ENCODE measurements at places on chromosomes 12 and 14. TPM values are rescaled to one million over a fixed set of nuclear protein-coding genes. Genes with fewer than 3 reads are reported as not detected.

EAPP gene
- total RNA-seq, result 36.8 TPM

CNTN1 gene
- total RNA-seq, result 25.2 TPM

CISTR gene
- not detected for total RNA-seq

ADAMTS20 gene
- 1.2 TPM for total RNA-seq

SERPINA5 gene
- total RNA-seq, result 4.9 TPM

LBHD2 gene
- not detected for total RNA-seq

RNF212B gene
- total RNA-seq, result not detected

SLCO1B1 gene
- total RNA-seq, result not detected

RECQL gene
- total RNA-seq, result 36.1 TPM

ZC3H10 gene
- 12.1 TPM for total RNA-seq

RESF1 gene
- total RNA-seq, result 135 TPM

PPP4R4 gene
- total RNA-seq, result 1.9 TPM

ACRBP gene
- 3.9 TPM for total RNA-seq

ERBB3 gene
- total RNA-seq, result 76.5 TPM

CYP27B1 gene
- 2.2 TPM for total RNA-seq

GRCh38 chr12:104699489-104700190 lies 242.9 kb downstream of the CHST11 start:
- no peak overlapping the region for H3K27ac ChIP-seq
- H3K4me1 ChIP-seq, result peaks cover 23% of the 10 kb centered on the region
- DNase-seq, result no peak
- H3K36me3 ChIP-seq, result peaks cover 5% of the 10 kb centered on the region
- no peak overlapping the region for H3K4me3 ChIP-seq

- H3K4me3 ChIP-seq, result no peak overlapping the region
- H3K27ac ChIP-seq, result no peak overlapping the region
- H3K4me1 ChIP-seq, result peaks cover 2% of the 10 kb centered on the region
- no peaks in the 10 kb centered on the region for H3K36me3 ChIP-seq
- DNase-seq, result no peak
These were observed 41.3 kb upstream of the TMTC2 start for GRCh38 chr12:82645414-82645813.

GRCh38 chr12:48824905-48825304 lies 6.6 kb downstream of the CACNB3 start:
- H3K27ac ChIP-seq, result no peak overlapping the region
- peaks cover 2% of the 10 kb centered on the region for H3K4me1 ChIP-seq
- H3K36me3 ChIP-seq, result peaks cover 14% of the 10 kb centered on the region
- DNase-seq, result no peak
- no peak overlapping the region for H3K4me3 ChIP-seq

DNA sequence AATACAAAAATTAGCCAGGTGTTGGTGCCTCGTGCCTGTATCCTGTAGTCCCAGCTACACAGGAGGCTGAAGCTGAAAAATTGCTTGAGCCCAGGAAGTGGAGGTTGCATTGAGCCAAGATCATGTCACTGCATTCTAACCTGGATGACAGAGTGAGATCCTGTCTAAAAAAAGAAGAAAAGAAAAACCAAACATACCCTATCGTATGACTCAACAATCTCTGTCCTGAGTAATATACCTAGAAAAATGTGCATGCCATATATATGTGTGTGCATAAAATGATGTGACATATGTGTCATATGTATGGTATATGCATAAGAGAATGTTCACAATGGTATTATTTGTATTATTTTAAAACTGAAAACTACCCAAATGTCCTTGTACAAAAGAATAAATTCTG lies 261.5 kb upstream of the CLEC14A start:
- H3K4me1 ChIP-seq, result no peaks in the 10 kb centered on the region
- H3K36me3 ChIP-seq, result no peaks in the 10 kb centered on the region
- no peaks in the 10 kb centered on the region for H3K27me3 ChIP-seq

GRCh38 chr14:59788176-59788575 lies 82.4 kb downstream of the RTN1 start:
- H3K27ac ChIP-seq, result no peak overlapping the region
- peaks cover 5% of the 10 kb centered on the region for H3K4me1 ChIP-seq
- no peaks in the 10 kb centered on the region for H3K36me3 ChIP-seq

GRCh38 chr12:53174881-53175491 lies 5.5 kb upstream of the ZNF740 start:
- DNase-seq, result no peak
- no peak overlapping the region for H3K27ac ChIP-seq

- H3K4me1 ChIP-seq, result no peaks in the 10 kb centered on the region
- peaks cover 3% of the 10 kb centered on the region for H3K27me3 ChIP-seq
- no peak for DNase-seq
- H3K27ac ChIP-seq, result no peak overlapping the region
- H3K36me3 ChIP-seq, result no peaks in the 10 kb centered on the region
These were observed 52.2 kb upstream of the DIO3 start for GRCh38 chr14:101508948-101509729.

GRCh38 chr14:23209651-23210423 lies 26.4 kb upstream of the SLC7A8 start:
- H3K27ac ChIP-seq, result no peak overlapping the region
- peaks cover 3% of the 10 kb centered on the region for H3K27me3 ChIP-seq
- H3K36me3 ChIP-seq, result no peaks in the 10 kb centered on the region

DNA sequence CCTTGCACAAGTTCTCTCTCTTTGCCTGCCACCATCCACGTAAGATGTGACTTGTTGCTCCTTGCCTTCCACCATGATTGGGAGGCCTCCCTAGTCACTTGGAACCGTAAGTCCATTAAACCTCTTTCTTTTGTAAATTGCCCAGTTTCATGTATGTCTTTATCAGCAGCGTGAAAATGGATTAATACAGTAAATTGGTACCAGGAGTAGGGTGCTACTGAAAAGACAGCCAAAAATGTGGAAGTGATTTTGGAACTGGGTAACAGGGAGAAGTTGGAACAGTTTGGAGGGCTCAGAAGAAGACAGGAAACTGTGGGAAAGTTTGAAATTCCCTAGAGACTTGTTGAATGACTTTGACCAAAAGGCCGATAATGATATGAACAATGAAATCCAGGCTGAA lies 27.9 kb downstream of the STYK1 start:
- no peaks in the 10 kb centered on the region for H3K4me1 ChIP-seq
- no peaks in the 10 kb centered on the region for H3K27me3 ChIP-seq
- peaks cover 19% of the 10 kb centered on the region for H3K36me3 ChIP-seq
- H3K4me3 ChIP-seq, result no peak overlapping the region
- no peak overlapping the region for H3K27ac ChIP-seq

DNA sequence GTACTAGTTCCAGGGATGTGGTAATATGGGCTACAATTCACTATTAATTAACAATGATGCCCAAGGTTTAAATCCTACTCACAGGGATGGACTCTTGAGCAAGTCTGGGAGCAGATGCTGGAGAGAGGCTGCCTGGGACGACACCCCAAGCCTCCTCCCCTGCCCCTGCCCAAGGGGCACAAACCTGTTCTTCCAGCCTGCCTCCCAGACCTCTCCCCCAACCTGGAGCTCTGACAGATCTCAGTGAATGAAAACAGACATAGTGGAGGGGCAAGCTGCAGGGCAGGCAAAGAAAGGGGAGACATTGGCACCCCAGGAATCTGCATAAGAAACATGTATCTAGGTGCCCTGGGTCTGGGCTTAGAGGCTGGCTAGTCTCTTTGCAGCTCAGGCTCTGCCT lies 5.8 kb downstream of the KDM2B start:
- peak overlapping the region; percentile 58 for H3K27ac ChIP-seq
- H3K4me1 ChIP-seq, result peaks cover 31% of the 10 kb centered on the region
- no peak for DNase-seq
- no peaks in the 10 kb centered on the region for H3K27me3 ChIP-seq

DNA sequence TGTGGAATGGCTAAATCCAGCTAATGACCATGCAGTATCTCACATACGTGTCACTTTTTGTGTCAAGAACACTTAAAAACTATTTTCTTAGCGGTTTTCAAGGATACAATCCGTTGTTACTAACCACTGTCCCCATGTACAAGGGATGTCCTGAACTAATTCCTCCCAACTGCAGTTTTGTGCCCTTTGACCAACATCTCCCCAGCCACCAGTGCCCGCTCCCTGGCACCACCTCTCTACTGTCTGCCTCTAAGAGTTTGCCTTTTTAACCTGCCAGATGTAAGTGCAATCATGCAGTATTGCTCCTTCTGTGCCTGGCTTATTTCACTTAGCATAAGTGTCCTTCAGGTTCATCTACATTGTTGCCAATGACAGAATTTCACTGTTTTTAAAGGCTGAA lies 315.7 kb downstream of the TMEM121 start:
- H3K27me3 ChIP-seq, result no peaks in the 10 kb centered on the region
- no peaks in the 10 kb centered on the region for H3K36me3 ChIP-seq
- no peak for DNase-seq
- H3K27ac ChIP-seq, result no peak overlapping the region

GRCh38 chr12:202081-202731 lies 11.8 kb downstream of the SLC6A12 start:
- peaks cover 4% of the 10 kb centered on the region for H3K4me1 ChIP-seq
- H3K27me3 ChIP-seq, result peaks cover 75% of the 10 kb centered on the region
- peaks cover 17% of the 10 kb centered on the region for H3K36me3 ChIP-seq
- peak overlapping the region; percentile 84 for H3K4me3 ChIP-seq
- no peak for DNase-seq
- peak overlapping the region; percentile 22 for H3K27ac ChIP-seq

DNA sequence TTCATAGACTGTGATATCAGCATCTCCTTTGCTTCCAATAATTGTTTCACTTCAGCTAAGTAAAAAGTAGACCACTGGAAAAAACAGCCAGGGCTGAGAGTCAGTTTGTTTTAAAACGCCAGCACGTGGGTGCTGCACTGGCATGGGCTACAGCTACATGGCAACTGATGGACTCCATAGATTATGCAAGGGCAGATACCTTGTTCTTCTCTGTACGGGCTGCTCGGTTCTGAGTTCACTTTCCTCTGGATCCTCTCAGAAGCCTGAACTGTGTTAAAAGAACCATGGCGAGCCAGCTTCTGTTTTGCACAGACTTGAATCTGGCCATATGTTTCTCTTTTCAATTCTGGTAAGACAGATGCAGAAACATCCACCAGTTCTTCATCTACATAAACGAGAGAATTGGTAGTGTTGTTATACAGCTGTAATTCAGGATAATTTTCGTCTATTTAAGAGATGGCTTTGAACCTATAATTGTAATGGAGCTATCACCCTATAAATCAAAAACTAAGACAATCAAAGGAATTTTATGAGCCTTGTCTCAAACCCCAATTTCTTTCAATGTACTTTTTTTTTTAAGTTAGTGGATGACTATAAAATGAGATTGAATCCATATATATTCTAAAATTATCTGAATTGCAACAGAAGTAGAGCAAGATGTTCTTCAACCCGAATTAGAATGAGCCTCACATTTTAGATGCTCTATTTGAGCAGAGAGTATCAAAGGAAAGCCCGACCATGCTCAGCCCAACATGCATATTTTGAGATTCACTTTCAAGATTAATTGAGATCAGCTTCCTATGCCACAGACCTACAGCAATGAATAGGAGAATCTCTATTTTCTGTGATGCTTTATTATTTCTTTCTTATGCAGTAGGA lies 31.5 kb downstream of the E2F7 start:
- no peak overlapping the region for H3K4me3 ChIP-seq
- peaks cover 40% of the 10 kb centered on the region for H3K36me3 ChIP-seq
- no peak overlapping the region for H3K27ac ChIP-seq
- H3K27me3 ChIP-seq, result no peaks in the 10 kb centered on the region
- no peaks in the 10 kb centered on the region for H3K4me1 ChIP-seq

DNA sequence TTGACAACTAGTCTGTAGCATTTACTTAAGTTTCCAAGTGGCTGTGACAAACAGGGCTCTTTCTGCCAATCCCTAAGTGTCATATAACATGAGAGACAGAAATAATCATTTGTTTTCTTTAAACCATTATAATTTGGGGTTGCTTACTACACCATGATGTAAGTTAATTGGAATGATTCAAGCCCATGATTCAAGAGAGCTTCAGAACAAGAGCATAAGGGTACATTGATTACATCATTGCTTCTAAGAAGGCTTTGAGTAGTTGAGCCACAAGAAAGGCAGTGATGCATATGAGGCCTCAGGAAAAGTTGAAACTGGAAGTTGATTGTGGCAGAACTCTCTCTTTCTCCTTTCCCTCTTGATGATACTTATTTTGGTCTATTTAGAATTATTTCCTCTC lies 444.0 kb downstream of the CCER1 start:
- H3K4me1 ChIP-seq, result peaks cover 10% of the 10 kb centered on the region
- H3K27me3 ChIP-seq, result no peaks in the 10 kb centered on the region
- H3K27ac ChIP-seq, result no peak overlapping the region
- no peak overlapping the region for H3K4me3 ChIP-seq
- DNase-seq, result no peak
- H3K36me3 ChIP-seq, result no peaks in the 10 kb centered on the region

GRCh38 chr14:76203086-76204001 lies 51.6 kb downstream of the GPATCH2L start:
- no peak overlapping the region for H3K27ac ChIP-seq
- H3K4me3 ChIP-seq, result no peak overlapping the region
- DNase-seq, result no peak
- peaks cover 2% of the 10 kb centered on the region for H3K4me1 ChIP-seq

- no peak for DNase-seq
- H3K4me1 ChIP-seq, result peaks cover 14% of the 10 kb centered on the region
- H3K36me3 ChIP-seq, result no peaks in the 10 kb centered on the region
- no peaks in the 10 kb centered on the region for H3K27me3 ChIP-seq
These were observed 150.3 kb upstream of the ARHGAP5 start for GRCh38 chr14:31926652-31927347.

DNA sequence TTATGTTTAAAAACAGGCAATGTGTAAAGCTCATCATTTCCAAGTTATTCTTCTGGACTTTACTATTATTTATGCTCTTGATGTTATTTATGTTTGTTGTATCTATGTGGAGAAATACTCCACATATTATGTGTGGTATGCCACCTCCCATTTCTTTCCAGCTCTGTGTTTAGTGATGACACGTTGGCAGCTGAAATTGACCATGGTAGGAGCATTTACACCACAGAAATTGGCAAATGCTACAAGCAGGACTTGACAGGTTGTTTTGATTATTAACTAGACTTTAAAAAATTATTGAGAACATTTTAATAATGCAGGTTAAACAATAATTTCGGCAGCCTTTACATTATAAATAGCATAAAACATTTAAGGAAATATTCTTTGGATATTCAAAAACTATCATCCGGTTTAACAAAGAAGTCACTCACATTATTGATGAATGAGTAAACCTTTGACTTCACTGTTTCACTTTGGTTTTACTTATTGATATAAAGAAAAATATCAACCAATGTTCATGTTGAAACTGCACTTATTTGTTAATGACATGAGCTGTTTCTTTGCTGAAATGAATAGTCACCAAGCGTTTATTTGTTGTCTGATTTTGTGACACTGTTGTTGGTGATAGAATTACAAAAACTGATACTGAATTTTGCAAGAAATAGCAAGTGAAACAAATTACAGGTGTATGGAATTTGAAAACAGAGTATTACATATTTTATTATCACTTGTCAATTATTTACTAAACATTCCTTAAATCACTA lies 76.8 kb downstream of the HMGA2 start:
- no peak overlapping the region for H3K27ac ChIP-seq
- peaks cover 3% of the 10 kb centered on the region for H3K27me3 ChIP-seq
- H3K36me3 ChIP-seq, result peaks cover 31% of the 10 kb centered on the region
- H3K4me1 ChIP-seq, result peaks cover 46% of the 10 kb centered on the region
- no peak for DNase-seq

DNA sequence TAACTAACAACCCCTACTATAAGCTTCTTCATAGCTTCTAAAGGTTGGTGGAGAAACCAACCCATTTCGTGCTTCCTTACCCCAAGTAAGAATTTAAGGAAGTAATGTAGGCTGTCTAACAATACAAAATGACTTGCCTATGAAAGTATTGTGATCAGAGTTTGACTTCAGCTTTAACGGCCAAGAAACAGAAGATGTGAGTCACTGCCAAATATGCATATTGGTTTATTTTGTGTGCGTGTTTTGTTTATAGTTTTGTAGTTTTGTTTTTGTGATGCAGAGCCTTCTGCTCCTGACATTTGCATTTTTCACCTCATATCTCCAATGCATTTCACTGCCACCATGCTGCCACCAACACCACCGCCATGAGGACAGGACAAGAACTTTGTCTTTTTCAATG lies 146.0 kb downstream of the FBXL14 start:
- peaks cover 9% of the 10 kb centered on the region for H3K4me1 ChIP-seq
- DNase-seq, result no peak
- peaks cover 64% of the 10 kb centered on the region for H3K36me3 ChIP-seq
- no peak overlapping the region for H3K27ac ChIP-seq
